MM.1S (cell line): ENCODE measurements at places on chromosomes 16 and 17.
A peak's percentile ranks its signal among the peaks of the same experiment; 100 is the strongest.

DNA sequence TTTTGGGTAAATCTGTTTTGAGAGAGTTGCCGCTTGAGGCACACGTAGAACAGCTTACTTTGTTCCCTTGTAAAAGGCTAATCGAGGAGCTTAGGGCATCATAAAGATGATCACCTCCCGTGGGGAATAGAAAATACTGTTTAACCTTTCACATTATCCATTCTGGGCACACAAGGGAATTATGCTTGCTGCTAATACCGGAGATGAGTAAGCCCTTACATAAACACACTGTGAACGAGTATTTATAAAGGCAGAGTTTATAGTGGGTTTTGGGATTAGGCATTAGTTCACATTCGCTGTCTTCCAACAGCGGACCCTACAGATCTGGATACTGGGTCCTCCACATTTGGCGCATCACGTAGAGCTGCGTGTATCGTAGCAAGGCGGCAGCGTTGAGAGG, 51.2 kb upstream of the CNTNAP4 start:
- no peak for DNase-seq

DNA sequence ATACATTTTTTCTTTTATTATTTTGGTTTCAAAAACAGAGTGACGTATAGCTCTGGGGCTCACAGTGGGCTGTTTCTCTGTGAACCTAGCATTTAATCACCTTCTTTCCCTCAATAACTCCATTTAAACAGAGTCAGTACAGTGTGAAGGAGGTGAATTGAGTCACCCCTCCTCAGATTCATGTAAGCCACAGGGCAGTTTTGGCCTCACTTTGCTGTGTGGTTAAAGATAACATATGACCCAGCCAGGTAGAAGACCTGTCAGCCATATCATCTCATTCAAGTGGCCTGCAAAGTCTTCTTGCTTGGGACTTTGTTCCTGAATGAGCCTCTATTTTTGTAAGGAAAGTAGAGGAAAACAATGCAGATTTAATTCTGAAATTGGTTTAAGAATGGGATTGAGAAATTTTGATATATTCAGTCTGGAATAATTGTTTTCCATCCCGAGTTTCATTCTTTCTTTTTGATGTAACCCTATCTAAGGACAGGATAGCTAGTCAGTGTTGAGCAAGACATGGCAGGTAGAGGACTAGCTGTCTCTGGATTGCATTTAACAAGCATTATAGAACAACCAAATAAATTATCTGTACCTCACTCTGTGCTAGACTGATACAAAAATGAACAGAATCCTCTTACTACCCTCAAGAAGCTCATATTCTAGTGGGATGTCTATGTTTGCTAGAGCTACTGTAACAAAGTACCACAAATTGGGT, 13.1 kb downstream of the MAP2K6 start:
- no peak for DNase-seq

GRCh38 chr17:72445055-72445991, 324.5 kb downstream of the SOX9 start:
- DNase-seq: no peak

DNA sequence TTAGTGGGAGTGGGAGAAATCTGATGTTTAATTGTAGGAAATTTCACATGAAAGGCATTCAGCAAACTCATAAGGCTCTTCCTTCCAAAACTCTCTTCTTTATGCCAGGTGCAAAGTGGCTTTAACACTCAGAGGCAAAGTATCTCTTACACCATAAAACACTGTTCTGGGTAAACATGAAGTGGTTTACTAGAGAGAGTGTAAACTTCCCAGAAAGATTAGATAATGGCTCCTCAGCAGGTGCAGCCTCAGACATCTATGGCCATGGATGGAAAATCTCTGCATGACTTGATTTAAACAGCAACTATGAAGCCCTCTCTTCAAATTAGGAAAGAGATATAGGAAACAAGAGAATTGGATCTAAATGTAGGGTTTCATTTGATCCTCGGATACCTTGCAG, 583.1 kb upstream of the SALL1 start:
- DNase-seq: no peak

DNA sequence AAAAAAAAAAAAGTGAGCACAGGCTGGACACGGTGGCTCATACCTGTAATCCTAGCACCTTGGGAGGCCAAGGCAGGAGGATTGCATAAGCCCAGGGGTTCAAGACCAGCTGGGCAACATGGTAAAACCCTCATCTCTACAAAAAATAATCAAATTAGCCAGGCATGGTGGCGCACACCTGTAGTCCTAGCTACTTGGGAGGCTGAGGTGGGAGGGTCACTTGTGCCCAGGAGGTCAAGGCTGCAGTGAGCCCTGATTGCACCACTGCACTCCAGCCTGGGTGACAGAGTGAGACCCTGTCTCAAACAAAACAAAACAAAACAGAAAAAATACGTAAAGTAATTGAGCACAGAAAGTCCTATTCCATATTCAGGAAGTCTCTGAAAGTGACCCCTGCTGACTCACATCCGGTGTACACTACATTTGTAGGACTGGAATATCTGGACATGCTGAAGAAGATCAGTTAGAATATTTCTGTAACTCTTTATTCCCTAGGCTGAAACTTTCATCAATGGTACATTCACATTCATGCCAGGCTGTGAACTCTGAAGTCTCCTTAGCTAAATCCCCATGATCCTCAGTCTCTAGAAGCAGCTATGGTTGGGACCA, 66.0 kb upstream of the HAS3 start:
- no peak for DNase-seq

GRCh38 chr17:17170346-17170985, 35.7 kb downstream of the PLD6 start:
- DNase-seq: no peak

- peak; percentile 10 for DNase-seq
Observed at GRCh38 chr16:13471036-13471435, 448.9 kb upstream of the ERCC4 start.
